ENCODE measurements at places on chromosomes 2 and 18. TPM values are rescaled to one million over a fixed set of nuclear protein-coding genes. Genes with fewer than 3 reads are reported as not detected.

DNA sequence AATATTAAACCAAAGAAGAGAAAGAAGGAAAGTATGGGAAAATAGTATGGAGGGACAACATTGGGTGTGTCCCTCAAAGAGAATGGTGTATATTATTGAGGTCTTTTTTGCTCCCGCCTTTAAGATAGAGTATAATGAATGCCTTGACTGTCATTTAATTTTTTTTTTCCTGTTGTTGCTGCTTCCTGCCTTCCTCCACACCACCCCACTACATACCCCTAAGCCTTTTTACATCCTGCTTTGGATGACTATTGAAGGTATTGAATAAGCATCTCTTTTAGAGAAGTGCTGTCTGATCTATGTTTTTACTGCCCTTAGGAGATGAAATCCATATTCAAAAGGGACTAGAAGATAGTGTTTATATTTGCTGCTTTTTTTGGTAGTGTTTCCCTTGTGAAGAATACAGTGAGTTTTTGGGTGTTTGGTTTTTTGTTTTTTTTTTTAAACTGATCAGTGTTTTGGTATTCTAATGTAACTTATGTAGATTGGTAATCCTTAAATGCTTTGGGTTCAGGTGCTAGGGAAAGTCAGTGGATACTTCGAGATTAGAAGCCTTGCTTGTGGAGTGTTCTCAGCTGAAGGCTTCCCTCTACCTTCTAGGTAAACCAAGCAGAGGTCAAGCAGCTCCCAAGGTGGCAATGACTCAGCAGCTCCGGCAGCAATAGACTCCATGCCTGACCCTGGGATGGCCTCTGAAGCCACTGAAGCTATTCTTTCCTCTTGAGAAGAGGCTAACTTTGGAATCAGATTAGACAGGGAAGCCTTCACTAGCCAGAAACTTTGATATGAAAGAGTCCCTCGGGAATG is 5.0 kb downstream of the FZD7 start:
- DNase-seq = no peak

DNA sequence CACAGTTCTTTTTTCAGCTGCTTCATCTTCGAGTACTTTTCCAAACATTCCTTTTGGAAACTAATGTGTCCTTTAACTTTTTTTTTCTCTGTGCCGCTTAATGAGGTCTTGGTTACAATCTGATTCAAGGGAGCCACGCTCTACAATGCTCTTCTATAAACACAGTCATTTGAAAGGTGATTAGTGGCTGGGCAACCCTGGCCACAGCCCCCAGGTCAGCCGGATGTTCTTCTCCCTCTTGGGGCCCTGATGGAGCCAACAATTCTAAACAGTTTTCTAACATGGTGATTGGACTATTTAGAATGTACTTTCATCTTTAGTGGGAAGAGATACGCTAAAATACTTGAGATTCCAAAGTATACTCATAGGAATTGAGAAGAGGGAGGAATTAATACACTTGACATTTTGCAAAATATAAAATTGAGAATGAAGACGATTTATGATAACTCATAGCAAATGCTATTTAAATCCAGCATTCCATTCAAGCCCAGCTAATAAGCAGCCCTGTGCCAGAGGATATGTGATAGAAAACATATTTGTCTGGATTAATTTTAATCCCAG is 83.7 kb upstream of the MBOAT2 start:
- DNase-seq = no peak

GRCh38 chr2:238945433-238946150 is 97.7 kb downstream of the TWIST2 start:
- peak; percentile 50 for DNase-seq

- no peak for DNase-seq
These were observed 120.1 kb downstream of the LRP1B start for GRCh38 chr2:142010477-142011270.

DNA sequence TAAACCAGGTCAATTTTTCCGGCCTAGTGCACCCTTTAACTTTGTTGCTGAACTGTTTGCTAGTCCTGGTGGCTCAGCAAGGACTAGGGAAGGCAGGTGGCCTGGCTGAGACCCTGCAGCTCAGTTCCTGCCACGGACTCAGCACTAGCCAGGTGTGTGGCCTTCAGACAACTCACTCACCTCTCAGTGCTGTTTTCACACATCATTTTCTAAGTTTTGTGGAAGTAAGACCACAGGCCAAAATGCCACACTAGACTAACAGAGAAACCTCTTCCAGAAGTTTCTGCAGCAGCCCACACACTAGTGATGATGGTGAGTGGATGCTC is 65.9 kb upstream of the SLC1A4 start:
- DNase-seq = no peak

Gene SERPINB10
- not detected for total RNA-seq

Measured in colonic mucosa (tissue), 4 donors.